ENCODE measurements at places on chromosomes 7 and 10.

- no peak for DNase-seq
Measured at GRCh38 chr7:112638675-112639400, 151.4 kb downstream of the TMEM168 start.

DNA sequence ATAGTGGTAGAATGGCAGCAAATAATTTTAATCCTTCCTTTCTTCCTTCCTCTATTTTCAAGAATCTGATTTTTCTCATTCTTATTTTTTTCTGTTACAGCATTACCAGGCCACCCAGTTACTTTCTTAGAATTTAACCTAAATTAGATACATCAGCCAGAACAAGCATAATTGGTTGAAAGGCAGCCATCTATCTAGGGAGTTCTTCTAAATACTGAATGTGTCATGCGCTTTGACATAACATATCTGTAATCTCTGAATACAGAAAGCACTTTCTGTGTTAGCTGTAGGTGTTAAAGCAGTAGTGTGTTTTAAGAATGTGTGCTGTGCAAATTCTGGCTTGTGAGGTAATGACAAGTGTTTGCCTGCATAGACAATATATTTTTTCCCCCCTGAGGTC lies 97.3 kb downstream of the BTRC start:
- DNase-seq: no peak

GRCh38 chr7:92648067-92648466 lies 57.9 kb upstream of the FAM133B start:
- DNase-seq: no peak

GRCh38 chr10:114389426-114389825 lies 14.9 kb downstream of the AFAP1L2 start:
- DNase-seq: no peak

DNA sequence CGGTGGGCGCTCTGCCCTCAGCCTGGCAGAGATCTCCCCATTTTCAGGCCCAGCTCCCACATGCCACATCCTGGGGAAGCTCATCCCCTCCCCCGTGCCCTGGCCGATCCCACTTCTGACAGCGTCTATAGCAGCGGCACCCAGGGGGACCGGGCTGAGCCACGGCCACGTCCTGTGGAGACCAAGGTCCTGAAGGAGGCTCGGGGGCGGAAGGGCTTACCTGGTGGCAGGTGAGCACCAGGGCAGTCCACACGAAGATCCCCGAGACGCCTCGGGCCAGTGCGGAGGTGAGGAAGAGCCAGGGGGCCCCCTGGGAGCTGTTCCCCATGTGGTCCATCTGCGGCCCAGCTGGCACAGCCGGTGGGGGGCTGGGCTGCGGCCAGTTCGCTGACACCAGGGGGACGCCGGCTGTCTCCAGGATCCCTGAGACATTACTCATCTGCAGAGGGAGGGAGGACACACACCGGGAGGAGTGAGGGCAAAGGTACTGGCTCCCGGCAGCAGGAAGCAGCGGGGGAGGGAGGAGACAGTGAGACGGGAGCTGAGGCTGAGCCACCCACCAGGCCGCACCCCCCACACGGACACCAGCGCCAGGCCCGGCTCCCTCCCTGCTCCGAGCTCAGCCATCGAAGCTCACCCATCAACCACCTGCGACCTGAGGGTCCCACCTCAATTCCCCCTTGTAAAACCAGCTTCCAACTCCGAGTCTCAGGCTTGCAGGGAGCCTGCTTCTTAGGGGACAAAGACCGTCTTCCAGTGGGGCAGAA lies 776 bp downstream of the TMEM184A start:
- no peak for DNase-seq

- DNase-seq: no peak
Measured at GRCh38 chr7:24602860-24603456, 29.7 kb downstream of the PALS2 start.

DNA sequence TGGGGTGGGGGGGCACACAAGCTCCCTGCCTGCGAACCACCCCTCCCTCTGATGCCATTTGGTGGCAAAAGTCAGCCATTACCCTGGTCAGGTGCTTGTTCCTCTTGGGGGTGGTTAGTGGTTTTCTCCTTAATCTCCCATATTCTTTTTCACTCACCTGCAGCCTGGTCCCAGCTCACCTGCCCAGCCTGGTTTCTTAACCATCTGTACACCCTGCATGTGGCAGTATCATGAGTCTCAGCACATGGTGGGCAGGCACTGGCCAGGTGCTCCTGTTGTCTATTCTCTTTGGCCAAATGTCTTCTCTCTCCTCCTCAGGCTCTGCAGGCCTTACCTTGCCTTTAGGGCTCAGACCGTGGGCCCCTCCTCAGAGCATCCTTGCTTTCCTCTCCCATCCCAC lies 30.5 kb downstream of the OGDH start:
- peak; percentile 18 for DNase-seq

DNA sequence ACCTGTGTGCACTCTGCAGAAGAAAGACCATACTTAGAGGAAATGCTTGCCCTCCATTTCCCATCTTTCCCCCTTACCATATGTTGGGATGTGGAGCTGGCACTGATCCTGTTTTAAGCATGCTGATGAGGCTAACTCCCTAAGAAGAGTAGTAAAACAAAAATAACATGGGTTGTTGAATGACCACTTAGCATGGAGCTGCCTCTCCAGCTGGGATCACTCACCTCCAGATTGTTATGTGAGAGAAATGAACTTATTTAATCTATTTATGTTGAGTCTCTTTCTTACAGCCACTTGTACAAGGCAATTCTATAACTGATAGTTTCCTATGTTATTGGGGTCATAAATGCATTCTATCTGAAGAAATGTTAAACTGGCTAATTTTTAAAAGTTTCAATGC lies 17.0 kb downstream of the CTTNBP2 start:
- no peak for DNase-seq

- DNase-seq: no peak
Measured at GRCh38 chr7:1939434-1940401, 269.6 kb downstream of the ELFN1 start.

GRCh38 chr7:42876182-42877068 lies 35.4 kb downstream of the C7orf25 start:
- DNase-seq: peak; percentile 48

DNA sequence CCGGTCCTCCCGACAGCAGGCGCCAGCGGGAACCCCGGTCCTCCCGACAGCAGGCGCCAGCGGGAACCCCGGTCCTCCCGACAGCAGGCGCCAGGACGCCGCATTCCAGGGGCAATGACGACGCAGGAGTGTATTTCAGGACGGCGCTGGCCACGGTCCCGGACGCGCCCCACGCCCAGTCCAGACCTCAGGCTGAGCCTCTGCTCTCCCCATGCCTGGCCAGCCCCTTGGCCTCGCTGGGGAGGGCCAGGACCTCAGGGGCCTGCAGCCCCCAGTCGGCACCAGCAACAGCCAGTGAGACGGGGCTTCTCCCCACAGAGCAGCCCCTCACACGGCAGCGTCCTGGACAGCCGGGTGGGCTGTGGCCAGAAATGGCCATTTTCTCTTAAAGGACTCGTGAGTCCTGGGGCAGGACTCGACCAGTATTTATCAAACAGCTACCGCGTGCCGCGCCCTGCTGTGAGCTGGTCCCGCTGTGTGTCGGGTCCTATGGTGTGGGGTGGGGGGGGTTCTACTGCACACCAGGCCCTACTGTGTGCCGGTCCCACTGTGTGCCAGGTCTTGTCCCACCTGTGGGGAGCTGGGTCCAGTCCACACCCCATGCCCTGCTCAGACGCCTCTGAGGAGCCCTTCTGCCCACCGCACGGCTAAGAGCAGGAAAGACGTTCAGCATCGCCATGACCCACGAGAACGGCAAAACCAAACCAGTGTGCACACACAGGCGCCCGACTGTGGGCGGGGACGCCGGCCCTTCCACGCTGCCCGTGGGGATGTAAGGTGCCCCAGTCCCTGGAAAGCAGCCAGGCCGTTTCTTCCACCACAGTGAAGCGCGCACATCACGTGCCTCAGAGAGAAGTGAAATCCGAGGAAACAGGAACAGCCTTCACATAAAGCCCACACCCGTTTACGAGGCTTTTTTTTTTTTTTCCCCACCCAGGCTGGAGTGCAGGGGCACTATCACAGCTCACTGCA lies 33.3 kb downstream of the GET4 start:
- no peak for DNase-seq

GRCh38 chr7:2651847-2652735 lies 20.3 kb downstream of the TTYH3 start:
- DNase-seq: no peak
